Endothelial cell of umbilical vein (primary cell): ENCODE measurements at places on chromosomes 2 and 18. TPM values are rescaled to one million over a fixed set of nuclear protein-coding genes. Genes with fewer than 3 reads are reported as not detected.

ASPRV1 gene
- 0.15 and 0.48 TPM in 2 replicates for total RNA-seq

REG1B gene
- total RNA-seq, result not detected in 2 replicates

UGT1A4 gene
- not detected in 2 replicates for total RNA-seq

UNC80 gene
- total RNA-seq, result not detected in 2 replicates

TET3 gene
- total RNA-seq, result 14.7 and 15.6 TPM in 2 replicates

INO80D gene
- total RNA-seq, result 19.3 and 20.3 TPM in 2 replicates

FBXO48 gene
- total RNA-seq, result 0.73 and 0.83 TPM in 2 replicates

CRYGC gene
- total RNA-seq, result not detected in 2 replicates

CYP27A1 gene
- 12.6 and 15.1 TPM in 2 replicates for total RNA-seq

SLC23A3 gene
- total RNA-seq, result 5.2 and 7.1 TPM in 2 replicates

HNRNPLL gene
- 56.2 and 61.1 TPM in 2 replicates for total RNA-seq

EPAS1 gene
- 374 and 397 TPM in 2 replicates for total RNA-seq

CTLA4 gene
- not detected in 2 replicates for total RNA-seq

SKA1 gene
- total RNA-seq, result 21.9 and 23.9 TPM in 2 replicates

DNA sequence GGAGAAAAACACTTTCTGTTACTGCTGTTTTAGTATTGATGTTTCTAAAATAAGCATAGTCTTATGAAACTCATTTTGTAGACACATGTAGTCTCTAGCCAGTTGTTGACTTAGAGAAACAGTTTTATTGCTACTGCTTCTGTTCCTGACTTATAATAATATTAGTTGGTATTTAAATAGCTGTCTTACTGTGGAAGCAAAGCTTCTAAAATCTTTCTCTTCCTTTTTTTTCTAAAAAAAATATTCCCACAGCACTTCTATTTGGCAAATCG is 121.8 kb downstream of the MTX2 start:
- H3K36me3 ChIP-seq, result no peaks in the 10 kb centered on the region
- H3K27me3 ChIP-seq, result no peaks in the 10 kb centered on the region
- no peak overlapping the region for H3K27ac ChIP-seq
- no peaks in the 10 kb centered on the region for H3K4me1 ChIP-seq
- no peak overlapping the region for H3K4me3 ChIP-seq
- no peak for DNase-seq

DNA sequence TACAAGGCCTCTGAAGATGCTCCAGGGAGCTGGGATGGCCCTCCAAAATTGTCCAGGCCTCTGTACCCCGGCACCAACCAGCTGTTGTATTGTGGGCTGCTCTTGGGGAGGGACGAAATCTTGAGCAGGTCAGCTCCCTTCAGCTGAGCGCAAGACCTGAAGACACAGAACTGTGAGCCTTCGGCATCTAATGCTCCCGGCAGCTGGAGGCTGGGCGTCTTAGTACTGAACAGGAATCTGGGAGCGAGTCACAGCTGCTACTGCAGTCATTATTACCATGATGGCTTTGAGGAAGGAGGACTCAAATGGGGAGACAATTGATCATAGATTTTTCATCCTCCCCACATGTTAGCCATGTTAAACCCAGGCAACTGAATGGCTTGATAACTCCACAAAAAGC is 83.0 kb upstream of the LTBP1 start:
- no peak overlapping the region for H3K27ac ChIP-seq
- H3K4me3 ChIP-seq, result no peak overlapping the region
- no peaks in the 10 kb centered on the region for H3K27me3 ChIP-seq
- DNase-seq, result no peak

DNA sequence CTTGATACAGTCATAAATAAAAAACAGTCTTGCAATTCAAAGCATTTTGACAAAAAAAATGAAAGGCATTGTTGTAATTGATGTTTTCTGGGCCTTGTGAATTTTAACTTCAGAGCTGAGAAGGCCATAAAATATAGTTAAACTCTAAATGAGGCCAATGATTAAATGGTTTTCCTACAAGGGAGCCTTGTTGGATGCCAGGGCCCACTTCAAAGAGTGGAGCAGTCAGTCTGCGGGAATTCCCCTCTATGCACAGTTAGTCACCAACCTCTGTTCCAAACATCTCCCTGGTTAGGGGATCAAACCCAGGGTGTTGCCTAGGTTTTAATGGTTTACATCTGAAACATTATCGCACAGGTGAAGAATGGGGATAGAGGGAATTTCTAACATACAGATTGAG is 143.4 kb downstream of the NCKAP5 start:
- no peaks in the 10 kb centered on the region for H3K4me1 ChIP-seq
- H3K27me3 ChIP-seq, result no peaks in the 10 kb centered on the region
- no peak for DNase-seq
- H3K36me3 ChIP-seq, result no peaks in the 10 kb centered on the region
- no peak overlapping the region for H3K27ac ChIP-seq

GRCh38 chr2:20491739-20492531 is 45.1 kb downstream of the RHOB start:
- H3K27me3 ChIP-seq, result no peaks in the 10 kb centered on the region
- no peak for DNase-seq
- H3K4me1 ChIP-seq, result peaks cover 8% of the 10 kb centered on the region
- no peak overlapping the region for H3K27ac ChIP-seq
- no peak overlapping the region for H3K4me3 ChIP-seq

GRCh38 chr18:54843314-54843713 is 15.0 kb downstream of the RAB27B start:
- no peaks in the 10 kb centered on the region for H3K36me3 ChIP-seq
- H3K27ac ChIP-seq, result no peak overlapping the region
- H3K4me3 ChIP-seq, result no peak overlapping the region
- H3K4me1 ChIP-seq, result no peaks in the 10 kb centered on the region
- no peak for DNase-seq
- no peaks in the 10 kb centered on the region for H3K27me3 ChIP-seq

DNA sequence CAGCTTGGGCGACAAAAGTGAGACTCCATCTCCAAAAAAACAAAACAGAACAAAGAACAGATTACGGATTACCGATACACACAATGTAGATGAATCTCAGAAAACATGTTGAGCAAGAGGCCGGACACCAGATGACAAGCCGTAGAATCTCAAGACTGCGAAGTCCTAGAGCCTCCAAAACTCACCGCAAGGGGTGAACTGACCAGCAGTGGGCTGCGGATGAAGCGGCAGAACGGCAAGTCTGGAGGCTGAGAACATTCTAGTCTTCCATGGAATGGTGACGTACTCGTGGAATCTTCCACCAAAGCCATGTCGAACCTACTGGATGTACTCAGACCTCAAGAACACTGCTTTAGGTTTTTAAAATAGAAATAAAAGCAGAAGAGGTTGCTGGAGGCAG is 198.8 kb downstream of the NDUFA10 start:
- H3K36me3 ChIP-seq, result no peaks in the 10 kb centered on the region
- no peak for DNase-seq
- no peaks in the 10 kb centered on the region for H3K27me3 ChIP-seq
- no peak overlapping the region for H3K27ac ChIP-seq
- peaks cover 7% of the 10 kb centered on the region for H3K4me1 ChIP-seq
- H3K4me3 ChIP-seq, result no peak overlapping the region

DNA sequence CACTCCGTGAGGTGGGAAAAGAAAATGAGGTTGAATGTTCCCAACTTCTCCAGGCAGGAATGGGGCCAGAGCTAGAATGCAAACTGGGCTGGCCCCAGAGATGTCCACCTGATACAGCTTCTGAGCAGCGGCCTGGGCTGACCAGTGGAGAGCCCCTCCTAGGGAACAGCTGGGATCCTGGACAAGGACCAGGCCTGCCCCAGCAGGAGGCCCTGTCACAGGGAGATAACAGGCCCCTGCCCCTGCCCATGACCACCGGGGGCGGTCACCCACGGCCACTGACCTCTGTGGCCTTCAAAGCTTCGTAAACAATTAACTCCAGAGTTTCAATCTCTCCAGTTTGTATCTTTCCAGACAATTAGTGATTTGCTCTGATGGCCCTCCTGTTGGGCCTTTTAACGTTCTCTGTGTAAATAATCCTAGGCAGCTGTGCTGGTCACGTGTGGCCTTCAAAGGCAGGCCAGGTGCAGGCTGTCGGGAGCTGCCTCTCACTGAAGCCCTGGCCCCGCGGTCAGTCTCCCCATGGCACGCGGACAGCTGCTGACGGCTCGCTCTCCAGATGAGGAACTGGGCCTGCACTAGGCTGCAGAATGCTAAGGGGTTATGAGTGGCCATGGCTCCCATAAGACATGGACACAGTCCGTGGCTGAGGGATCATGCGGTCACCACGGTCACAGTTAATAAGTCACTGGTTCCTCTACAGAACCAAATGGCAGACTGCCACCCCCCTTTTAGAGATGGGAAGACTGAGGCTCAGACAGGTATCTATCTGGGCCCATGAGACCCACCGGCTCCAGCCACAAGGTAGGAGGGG is 9.2 kb downstream of the HS6ST1 start:
- no peaks in the 10 kb centered on the region for H3K36me3 ChIP-seq
- no peak for DNase-seq
- H3K4me1 ChIP-seq, result peaks cover 4% of the 10 kb centered on the region
- no peaks in the 10 kb centered on the region for H3K27me3 ChIP-seq
- H3K4me3 ChIP-seq, result no peak overlapping the region

- no peaks in the 10 kb centered on the region for H3K27me3 ChIP-seq
- no peak overlapping the region for H3K4me3 ChIP-seq
Observed at GRCh38 chr2:234444893-234445292, 52.0 kb downstream of the ARL4C start.

DNA sequence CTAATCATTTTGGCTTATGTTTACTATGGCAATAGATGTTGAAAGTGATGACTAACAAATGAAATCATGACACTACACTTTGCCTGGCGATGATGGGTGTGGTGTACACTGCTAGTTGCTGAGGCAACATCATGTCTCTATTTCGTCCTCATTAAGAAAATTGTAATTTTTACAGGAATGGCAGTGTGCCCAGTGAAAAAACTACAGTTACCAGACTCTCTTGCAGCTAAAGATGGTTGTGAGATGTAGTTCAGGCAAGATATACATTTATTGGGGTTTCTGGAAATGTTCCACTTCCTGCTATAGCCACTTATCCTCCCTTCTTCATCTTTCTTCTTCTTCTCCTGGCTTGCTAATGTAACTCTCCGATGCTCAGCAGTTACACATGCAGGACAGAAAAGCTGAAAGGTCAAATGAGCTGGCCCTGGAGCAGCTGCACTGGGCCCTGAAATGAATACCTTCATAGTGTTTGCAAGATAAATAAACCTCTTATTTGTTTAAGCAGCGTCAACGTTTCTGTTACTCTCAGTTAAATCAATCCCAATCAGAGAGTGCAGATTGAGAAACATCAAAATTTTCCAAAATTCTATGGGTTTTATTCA is 46.0 kb downstream of the SOCS6 start:
- no peak overlapping the region for H3K27ac ChIP-seq
- no peaks in the 10 kb centered on the region for H3K27me3 ChIP-seq
- no peaks in the 10 kb centered on the region for H3K36me3 ChIP-seq

DNA sequence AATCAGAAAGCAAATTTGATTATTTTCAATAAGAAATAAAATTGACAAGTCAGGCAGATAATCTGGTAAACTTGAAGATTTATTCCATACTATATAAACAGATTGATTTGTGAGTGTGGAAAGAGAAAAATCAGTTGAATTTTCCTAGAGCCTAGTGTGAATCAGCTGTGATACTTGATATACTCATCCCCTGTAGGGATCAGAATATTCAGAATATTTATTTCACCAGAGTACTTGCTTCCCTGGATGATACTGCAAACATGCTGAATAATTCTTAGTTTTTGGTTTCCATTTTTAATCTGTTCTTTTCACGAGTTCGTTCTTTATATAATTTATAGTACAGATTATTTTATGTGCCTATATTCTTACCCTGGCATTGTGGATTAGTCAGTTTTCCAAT is 142.8 kb downstream of the GALNT3 start:
- H3K36me3 ChIP-seq, result no peaks in the 10 kb centered on the region
- no peak overlapping the region for H3K27ac ChIP-seq
- no peaks in the 10 kb centered on the region for H3K4me1 ChIP-seq
- H3K27me3 ChIP-seq, result peaks cover 2% of the 10 kb centered on the region
- H3K4me3 ChIP-seq, result no peak overlapping the region

GRCh38 chr18:12606592-12607315 is 51.2 kb downstream of the SPIRE1 start:
- H3K4me1 ChIP-seq, result peaks cover 37% of the 10 kb centered on the region
- H3K4me3 ChIP-seq, result no peak overlapping the region
- peak; percentile 90 for DNase-seq
- H3K36me3 ChIP-seq, result no peaks in the 10 kb centered on the region
- H3K27ac ChIP-seq, result peak overlapping the region; percentile 74
- H3K27me3 ChIP-seq, result no peaks in the 10 kb centered on the region

GRCh38 chr2:136966485-136966884 is 201.1 kb downstream of the THSD7B start:
- no peak overlapping the region for H3K27ac ChIP-seq
- H3K4me3 ChIP-seq, result no peak overlapping the region
- H3K4me1 ChIP-seq, result no peaks in the 10 kb centered on the region
- no peaks in the 10 kb centered on the region for H3K27me3 ChIP-seq
- DNase-seq, result no peak

GRCh38 chr2:234502285-234502918 is 5.5 kb upstream of the ARL4C start:
- no peak overlapping the region for H3K4me3 ChIP-seq
- no peaks in the 10 kb centered on the region for H3K4me1 ChIP-seq
- no peak overlapping the region for H3K27ac ChIP-seq
- H3K36me3 ChIP-seq, result no peaks in the 10 kb centered on the region
- no peak for DNase-seq

GRCh38 chr2:159399716-159400415 is 113.4 kb upstream of the WDSUB1 start:
- peaks cover 2% of the 10 kb centered on the region for H3K36me3 ChIP-seq
- H3K27me3 ChIP-seq, result no peaks in the 10 kb centered on the region
- H3K4me3 ChIP-seq, result no peak overlapping the region
- no peak for DNase-seq
- H3K4me1 ChIP-seq, result no peaks in the 10 kb centered on the region

- H3K36me3 ChIP-seq, result peaks cover 9% of the 10 kb centered on the region
- H3K27me3 ChIP-seq, result peaks cover 39% of the 10 kb centered on the region
- H3K4me1 ChIP-seq, result peaks cover 37% of the 10 kb centered on the region
Observed at GRCh38 chr2:111121028-111121827, 514 bp downstream of the BCL2L11 start.

DNA sequence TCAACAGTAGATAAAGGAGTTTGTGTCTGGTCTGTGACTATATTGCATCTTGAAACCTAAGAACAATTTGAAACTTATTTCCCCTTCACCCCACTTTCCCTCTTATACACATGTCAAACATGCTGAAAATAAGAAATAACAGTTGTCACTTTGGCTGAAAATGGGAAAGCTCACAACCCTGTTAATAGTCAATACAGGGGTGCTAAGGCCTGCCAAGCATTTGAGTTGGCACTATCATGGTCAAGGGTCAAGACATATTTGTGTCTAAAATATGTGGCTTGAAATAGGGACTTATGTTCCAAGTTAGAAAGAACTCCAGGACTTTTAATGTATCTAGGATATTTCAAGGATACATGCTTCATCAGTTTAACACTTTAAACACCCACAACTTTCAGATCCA is 20.6 kb downstream of the PAIP2B start:
- no peaks in the 10 kb centered on the region for H3K36me3 ChIP-seq
- H3K27ac ChIP-seq, result no peak overlapping the region
- no peak for DNase-seq
- peaks cover 28% of the 10 kb centered on the region for H3K27me3 ChIP-seq

GRCh38 chr2:176637486-176638166 is 368.4 kb downstream of the MTX2 start:
- H3K4me3 ChIP-seq, result peak overlapping the region; percentile 9
- DNase-seq, result peak; percentile 69
- peak overlapping the region; percentile 79 for H3K27ac ChIP-seq
- H3K27me3 ChIP-seq, result no peaks in the 10 kb centered on the region
- peaks cover 21% of the 10 kb centered on the region for H3K4me1 ChIP-seq
